Daoy (cell line): ENCODE measurements at places on chromosomes 3 and 15. TPM values are rescaled to one million over a fixed set of nuclear protein-coding genes. Genes with fewer than 3 reads are reported as not detected.

DNA sequence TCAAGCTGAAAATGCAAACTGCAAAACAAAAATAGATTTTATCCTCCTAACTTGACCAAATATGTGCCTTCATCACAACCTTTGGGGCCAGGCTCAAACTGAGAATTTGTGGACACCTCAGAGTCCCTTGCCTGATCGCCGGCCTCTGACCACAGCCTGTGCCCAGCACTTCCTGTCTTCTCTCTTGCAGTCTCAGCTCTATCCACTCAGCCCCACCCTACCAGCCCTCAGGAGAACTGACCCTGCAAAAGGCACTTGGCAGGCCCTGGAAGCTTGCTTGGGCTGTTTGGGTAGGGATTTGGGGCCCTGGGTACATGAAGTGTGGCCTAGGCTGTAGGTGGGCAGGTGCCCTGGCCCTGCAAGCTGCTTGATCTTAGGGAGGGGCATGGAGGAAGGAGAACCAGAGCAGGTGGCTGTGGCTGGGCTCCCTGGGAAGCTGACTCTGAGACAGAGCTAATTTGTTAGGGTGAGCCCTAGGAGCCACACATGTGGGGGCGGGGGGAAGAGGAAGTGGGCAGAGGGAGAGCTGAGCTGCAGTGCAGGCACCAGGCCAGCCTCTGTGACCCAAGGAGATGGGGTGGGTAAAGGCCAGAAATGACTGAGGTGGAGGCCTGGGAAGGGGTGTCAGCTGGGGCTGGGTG lies 8.6 kb downstream of the CLEC3B start:
- peak; percentile 23 for DNase-seq

DNA sequence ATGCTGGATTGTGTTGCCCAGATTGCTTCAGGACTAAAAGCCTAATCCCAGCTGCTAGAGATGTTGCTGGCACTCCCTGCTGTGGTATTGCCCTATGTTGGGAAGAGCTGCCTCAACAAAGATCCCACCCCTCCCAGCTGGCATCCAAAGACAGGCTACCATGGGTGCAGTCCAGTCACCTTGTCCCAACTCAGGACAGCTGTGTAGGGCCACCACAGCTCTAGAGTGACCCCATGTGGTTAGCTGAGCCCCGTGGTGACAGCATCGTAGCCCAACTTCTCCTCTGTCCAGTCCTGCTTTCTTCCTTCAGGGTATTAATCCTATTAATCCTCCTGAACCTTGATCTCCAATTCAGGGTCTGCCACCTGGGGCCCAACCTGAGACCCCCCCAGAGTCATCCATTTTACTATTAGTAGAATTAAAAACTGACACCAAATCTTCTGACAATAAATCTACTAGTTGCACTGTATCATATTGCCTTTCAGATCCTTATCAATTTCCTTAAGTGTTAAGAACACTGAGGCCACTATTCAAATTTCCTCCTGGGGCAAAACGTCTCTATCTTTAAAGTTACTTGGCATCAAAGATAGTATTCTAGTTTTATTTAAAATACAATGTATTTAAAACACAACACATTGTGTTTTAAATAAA lies 83.5 kb downstream of the AQP9 start:
- peak; percentile 19 for DNase-seq

GRCh38 chr3:170536712-170537111 lies 49.2 kb downstream of the SLC7A14 start:
- no peak for DNase-seq

DNA sequence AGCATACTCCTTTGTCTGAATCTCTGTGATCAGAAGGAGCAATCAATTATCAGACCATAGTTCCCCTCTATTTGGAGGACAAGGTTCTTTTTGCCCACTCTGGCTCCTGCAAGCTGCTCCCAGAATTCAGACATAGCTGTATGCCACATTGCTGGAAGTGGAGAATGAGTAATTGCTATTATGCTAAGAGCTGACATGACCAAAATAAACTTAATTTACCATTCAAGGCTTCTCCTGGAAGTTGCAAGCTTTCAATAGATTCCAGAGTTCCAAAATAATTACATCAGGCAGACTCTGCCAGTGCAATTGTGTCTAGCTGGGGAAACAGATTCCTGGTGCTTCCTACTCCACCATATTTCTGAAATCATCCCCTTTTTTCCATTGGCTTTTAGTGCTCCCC lies 7.6 kb upstream of the DRD3 start:
- no peak for DNase-seq

GRCh38 chr3:25283613-25284012 lies 144.4 kb upstream of the RARB start:
- no peak for DNase-seq

GRCh38 chr15:89412905-89413411 lies 78.3 kb upstream of the POLG start:
- DNase-seq = no peak

DNA sequence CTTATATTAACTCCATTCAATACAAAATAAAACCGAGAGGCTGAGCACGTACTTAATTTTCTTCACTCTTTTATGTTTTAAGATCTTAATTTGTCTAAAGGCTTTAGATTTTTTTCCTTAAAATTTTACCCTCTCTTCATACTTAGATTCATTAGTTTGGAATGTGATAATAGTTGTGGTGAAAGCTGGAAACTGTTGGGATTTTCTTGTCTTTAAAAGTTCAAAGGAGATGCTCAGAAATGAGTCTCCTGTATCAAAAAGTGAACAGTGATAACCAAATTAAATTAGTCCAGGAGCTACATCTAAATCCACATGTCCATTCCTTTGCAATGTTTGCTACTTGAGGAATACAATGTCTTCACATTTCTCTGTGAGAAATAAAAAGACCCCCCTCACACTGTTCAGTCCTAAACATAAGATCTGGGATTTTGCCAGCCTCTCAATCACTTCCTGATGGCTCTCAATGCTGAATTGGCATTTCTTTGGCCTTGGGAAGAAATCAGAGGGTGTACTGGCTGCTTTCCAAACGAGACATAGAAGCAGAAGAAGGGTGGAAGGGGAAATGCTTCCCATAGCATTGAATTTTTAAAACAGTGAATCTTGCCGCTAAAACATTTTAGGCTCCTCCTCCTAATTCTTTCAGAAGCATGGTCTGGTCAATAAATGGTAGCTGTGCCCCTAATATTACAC lies 245.0 kb downstream of the SHOX2 start:
- no peak for DNase-seq

DNA sequence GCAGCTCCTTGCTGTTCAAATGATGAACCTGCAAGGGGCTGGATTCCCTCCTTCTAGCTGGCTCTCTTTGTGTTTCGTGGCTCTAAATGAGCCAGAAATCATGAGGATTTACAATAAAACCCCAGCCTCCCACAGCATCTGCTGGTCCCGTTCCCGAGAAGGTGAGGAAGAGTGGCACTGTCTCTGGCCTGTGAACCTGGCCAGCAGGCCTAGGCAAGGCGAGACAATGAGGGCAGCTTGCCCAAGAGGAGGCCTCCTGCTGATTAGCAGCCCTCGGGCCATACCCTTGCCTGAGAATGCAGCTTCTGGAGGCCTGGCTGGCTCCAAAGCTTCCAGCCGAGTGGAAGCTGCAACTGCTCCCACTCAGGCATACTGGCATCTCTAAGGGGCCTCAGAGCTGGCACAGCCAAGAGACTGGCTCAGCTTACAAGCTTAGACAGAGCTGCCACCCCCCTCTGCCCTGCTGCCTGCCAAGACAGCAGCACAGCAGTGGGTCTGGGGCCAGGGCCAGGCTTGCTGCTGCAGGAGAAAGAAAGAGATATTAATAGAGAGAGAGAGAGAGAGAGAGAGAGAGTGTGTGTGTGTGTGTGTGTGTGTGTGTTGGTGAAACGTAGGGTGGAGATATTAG lies 76.5 kb downstream of the HMG20A start:
- peak; percentile 50 for DNase-seq

DNA sequence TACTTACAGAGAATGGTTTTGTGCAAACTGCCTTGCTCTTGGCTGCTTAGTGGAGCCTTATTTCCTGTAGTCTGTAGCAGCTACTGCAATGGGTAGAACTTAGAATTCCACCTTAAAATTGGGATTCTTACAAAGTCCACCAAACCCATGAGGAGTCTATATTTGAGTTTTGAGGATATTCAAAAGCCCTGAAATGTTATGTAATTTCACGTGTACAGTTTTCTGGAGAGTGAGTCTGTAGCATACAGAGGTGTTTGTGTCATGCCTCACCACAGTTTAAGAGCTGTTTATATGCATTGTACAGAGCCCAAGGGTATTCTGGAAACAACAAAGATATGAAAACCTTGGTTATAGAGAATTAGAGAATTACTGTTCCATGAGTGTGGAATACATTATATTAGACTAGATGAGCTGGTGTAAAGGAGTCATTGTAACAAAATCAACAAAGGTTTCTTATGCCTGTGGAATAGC lies 114.4 kb downstream of the MBNL1 start:
- no peak for DNase-seq

DNA sequence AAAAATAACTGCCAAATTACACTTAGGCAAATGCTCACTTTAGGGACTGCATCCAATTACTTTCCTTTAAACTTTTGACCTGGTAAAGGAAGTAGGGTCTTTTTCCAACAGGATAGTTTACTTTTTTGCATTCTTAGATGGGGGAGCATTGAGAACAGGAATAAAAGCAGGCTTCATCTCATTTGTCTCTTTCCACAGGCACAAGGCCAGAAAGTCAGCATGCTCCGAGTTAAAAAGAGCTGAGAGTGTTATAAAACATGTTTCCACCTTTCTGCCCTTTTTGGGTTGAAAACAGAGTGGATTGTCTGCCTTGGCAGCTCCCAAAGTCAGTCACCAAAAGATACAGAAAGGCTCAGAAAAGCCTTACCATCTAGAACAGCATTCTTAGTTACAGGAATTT lies 404.9 kb upstream of the ALCAM start:
- DNase-seq = no peak

DNA sequence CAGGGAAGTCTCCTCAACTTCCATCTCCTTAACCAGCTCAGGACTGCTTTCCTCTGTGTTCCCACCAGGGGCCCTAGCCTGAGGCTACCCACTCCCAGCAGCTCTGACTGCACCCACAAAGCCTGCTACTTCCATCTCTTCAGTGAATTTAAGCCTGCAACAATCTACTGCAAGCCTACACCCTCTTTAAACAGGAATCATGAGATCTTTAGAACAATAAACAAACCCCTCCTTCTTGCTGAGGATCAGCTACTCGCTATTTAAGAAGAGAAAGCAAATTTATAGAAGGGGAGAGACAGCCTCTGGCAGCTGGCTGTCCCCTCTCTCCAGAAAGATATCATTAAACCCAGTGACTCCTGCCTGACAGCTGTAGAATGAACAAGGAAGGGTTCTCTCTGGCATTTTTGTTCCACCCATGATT lies 51.9 kb downstream of the ARHGAP31 start:
- DNase-seq = no peak

DNA sequence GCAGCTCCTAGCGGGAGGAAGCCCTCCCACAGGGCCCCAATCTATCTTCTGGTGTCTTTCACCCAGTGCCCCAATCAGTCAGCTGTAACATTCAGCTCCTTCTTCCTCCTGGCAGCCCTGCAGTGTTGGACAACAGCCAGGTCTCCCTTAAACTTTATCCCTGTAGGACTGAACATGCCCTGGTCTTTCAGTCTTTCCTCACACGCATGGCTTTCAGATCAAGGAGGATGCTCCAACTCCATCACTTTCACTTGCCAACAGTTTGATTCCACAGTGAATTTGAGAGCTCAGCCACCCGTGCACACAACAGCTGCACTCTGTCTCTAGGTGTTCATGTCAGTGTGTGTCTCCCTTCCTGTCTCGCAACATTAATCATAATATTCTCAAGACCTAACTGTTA lies 28.5 kb upstream of the LRRC34 start:
- no peak for DNase-seq

- DNase-seq = no peak
Measured at GRCh38 chr3:195253923-195254432, 17.0 kb downstream of the XXYLT1 start.

DNA sequence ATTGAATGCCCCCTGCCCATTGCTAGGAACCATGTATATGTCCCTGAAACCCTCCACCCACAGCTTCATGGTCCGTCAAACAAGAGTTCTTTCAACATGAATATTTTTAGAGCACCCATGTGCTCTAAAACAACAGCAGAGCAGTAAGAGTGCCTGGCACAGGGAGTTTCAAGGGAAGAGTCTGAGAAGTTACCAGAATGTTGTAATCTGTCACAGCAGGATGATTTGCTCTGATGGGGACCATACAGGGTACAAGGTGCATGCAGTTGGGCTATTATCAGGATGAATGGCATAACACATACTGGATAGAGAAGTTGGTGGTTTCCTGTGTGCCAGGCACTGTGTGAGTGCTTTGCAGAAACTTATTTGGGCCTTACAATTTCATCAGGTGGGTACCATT lies 27.8 kb upstream of the FLNB start:
- no peak for DNase-seq

DNA sequence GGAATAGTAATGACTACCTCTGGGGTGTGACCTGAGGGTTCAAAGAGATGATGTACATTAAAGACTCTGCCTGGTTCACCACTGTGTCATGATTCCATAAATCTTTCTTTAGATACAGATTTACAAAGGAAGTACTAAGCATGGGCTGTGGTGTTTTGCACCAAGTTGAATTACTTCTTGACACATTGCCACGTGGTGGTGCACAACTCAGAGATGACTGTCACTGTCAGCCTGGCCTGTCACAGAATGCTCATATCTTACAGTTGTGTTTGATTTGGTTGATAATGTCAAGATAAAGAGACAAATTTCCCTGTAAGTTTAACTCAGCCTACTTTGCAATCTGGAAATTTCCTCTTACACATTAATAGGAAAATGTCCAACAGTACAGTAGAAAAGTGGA lies 3.2 kb downstream of the CTDSPL start:
- DNase-seq = no peak

DNA sequence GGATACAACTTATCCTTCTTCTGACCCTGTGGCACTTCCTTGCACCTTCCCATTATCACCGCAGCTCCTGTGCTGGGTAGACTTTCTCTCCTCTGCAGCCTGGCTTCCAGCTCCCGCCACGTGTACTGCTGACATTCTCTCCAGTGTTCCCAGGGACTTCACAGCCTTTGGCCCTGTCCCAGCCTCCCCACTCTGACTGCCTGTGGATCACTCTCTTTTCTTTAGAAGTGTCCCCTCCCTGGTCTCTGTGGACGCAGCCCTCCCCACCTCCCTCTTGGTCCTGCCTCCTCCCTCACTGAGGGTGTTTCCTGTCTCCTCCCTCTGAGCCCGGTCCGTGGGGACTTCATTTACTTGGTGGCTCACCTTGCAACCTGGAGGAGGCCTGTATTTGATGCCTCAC lies 17.4 kb downstream of the PDIA5 start:
- no peak for DNase-seq

DNA sequence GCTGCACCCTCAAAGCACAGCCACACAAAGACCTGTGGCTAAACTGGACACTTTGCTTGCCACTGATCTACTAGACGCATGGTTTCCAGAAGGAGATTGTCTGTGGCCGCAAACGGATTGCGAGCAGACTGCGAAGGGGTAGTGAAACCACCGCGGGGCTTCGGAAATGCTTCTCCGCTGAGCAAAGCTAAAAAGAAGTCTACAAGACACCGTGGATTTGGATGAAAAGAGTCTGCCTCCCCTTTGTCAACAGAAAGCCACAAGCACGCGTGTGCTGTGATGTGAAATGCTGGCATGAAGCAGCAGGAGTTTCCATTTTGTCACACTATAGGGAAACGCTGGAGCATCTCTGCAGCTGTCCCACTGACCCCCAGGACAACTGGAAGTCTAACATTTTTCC lies 63.0 kb downstream of the TMEM44 start:
- DNase-seq = no peak

Gene GAP43
- 0.06 and 0.12 TPM in 2 replicates for total RNA-seq

Gene GOLGA6C
- 0.34 TPM in 1 of 2 replicates, not detected in the other for total RNA-seq

Gene PARP15
- under 0.01 TPM in 1 of 2 replicates, not detected in the other for total RNA-seq

Gene CCR8
- total RNA-seq = not detected in 2 replicates

Gene ZNF662
- 0.30 and 0.80 TPM in 2 replicates for total RNA-seq

Gene LRRC49
- total RNA-seq = 13.7 and 21.6 TPM in 2 replicates

Gene CEP19
- 2.5 and 6.2 TPM in 2 replicates for total RNA-seq

Gene MME
- total RNA-seq = 1.5 and 6.4 TPM in 2 replicates

Gene ECE2
- not detected in 2 replicates for total RNA-seq

Gene HRH1
- total RNA-seq = 8.2 and 9.0 TPM in 2 replicates

Gene CCDC13
- 0.74 and 1.5 TPM in 2 replicates for total RNA-seq

Gene OXSR1
- 22.6 and 23.6 TPM in 2 replicates for total RNA-seq
